Activated CD4-positive, CD25-positive, alpha-beta regulatory T cell treated with anti-CD3 and anti-CD28 coated beads, Interleukin-2, amount 50 U/mL, for 72 hours (primary cell): ENCODE measurements at places on chromosomes 5 and 9.

GRCh38 chr9:124347206-124347967 lies 67.9 kb downstream of the PSMB7 start:
- DNase-seq, result no peak

GRCh38 chr5:155772009-155772662 lies 554.8 kb upstream of the SGCD start:
- DNase-seq, result no peak

DNA sequence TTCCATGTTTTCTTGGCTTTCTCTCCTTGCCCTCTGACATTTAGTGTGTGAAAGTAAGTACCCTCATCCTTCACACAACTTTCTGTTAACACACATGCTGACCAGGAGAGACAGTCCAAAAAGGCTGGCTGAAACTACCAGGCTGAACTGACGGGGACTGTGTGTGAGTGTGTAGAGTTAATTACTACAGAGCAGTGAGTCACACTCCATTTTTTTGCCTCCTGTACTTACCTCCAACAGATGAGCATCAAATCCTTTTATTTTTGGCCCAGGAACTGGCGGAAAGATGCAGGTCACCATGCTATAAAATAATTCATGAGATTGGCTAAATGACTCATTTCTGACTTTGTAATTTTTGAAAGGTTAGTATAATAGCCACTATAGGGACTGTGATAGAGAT lies 20.2 kb upstream of the AGXT2 start:
- no peak for DNase-seq

DNA sequence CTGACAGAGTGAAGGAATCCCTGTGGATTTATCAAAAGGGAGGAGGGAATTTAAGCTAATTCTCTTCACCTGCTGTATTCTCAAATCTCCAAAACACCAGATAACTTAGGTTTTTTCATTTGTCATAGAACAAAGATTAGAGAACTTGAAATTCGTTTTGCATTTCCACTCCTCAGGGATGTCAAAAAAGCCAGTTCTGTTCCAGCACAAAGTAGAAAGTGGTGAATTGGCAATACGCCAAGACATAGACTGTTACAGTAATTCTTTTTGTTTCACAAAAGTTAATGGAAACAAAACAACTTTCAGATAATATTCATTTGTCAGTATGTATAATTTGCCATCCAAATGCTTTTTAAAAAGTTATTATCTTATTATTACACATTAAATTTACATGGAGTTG lies 15.0 kb downstream of the S1PR3 start:
- DNase-seq, result no peak

DNA sequence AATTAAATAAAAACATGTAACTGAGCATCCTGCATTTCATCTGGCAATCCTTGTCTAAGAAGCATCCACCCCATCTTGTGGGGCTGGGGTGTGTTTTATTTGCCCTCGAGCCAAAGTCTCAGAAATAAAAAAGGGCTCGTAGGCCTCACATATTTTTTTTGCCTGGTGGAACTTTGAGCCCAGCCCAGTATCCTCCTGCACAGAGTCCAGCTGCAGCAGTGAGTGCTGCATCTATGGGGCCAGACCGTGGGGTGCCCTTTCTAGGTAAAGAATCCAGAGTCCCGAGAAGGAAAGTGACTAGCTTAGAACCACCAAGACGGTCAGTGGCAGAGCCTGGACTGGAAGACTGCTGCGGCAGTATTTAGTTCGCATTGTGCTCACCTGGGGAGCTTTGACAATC lies 33.1 kb downstream of the NEURL1B start:
- no peak for DNase-seq

- no peak for DNase-seq
Measured at GRCh38 chr5:113526421-113526820, 12.9 kb downstream of the YTHDC2 start.
